ENCODE measurements at places on chromosomes 4 and X.

DNA sequence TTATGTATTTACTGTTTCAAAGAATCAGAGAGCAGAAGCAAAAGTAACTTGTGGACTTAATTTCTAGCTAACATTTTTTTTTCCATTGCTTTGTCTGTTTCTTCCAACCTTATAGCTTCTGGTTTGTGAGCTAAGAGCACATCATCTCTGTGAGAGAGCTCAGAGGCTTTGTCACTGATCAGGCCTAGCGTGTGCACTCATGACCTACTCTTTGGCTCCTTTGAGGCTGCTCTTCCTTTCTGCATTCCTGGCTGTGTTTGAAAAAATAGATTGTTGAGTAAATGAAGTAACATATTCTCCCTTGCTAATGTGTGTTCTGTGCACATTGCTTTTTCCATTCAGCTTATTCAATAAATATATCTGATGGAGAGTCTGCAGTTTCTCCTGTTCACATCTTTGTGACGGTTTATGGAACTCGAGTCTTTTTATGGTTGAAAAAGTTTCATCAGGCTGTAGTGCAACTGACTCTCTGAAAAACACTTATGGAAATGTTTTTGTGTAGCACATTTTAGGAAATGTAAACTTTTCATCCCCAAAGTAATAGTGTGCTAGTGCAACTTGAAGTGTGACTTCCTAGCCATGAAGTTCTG, 133.0 kb downstream of the RAPGEF2 start:
- DNase-seq, result no peak

GRCh38 chrX:45743906-45744625, 543.4 kb upstream of the DIPK2B start:
- DNase-seq, result no peak

DNA sequence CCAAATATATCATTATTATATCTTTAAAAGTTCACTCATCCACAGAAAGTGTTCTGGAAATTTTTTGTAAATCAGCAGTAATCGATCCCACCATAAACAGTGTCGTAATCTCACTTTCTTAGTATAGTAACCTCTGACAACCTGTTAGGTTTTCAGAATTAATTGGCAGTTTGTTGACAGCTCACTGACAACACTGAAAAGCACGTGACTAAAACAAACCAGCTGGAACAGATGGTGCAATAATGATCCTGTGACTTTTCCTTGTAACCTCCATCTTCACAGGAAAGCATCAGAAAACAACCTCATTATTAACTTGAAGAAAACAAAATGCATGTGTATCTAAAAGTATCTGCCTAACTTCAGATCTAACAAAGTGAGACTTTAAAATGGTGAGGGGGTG, 48.5 kb downstream of the FSTL5 start:
- DNase-seq, result no peak

- DNase-seq, result no peak
Observed at GRCh38 chr4:52833941-52834525, 28.1 kb upstream of the RASL11B start.

DNA sequence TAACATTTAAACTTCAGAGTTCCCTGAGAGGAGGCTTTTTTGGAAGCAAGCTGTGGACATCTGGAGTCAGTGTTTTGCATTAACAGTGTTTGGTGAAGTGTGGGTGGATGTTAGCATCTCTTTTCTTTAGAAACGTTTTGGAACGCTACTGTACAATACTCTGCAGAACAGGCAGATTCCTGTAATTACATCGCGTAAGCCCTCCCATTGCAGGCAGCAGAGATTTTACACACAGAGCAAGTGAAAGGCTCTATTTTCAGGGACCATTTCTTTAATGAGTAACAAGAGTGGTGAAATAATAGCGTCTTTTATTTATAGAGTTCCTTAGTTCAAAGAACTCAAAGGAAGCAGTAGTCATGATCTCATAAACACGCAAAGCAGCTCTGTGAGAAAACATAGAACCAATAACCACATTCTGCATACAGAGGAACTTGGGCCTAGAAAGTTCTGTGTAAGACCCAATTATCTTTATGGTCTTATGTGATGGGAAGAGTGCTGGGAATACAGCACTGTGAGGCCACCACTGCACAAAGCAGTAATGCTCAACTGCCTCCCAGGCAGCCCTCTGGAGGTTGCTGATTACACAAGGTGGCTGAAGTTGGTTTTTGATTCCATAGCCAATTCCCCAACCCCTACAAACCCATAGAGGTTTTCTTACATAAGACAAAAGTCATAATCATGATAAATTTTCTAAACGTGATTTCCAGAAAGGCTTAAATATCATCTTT, 298.7 kb upstream of the EPHA5 start:
- DNase-seq, result no peak

Data from CD4-positive, alpha-beta T cell (primary cell).